ENCODE measurements at places on chromosomes 2 and 18. TPM values are rescaled to one million over a fixed set of nuclear protein-coding genes. Genes with fewer than 3 reads are reported as not detected.
A peak's percentile ranks its signal among the peaks of the same experiment; 100 is the strongest.

- peak; percentile 68 for DNase-seq
Observed at GRCh38 chr2:186949726-186950256, 100.8 kb upstream of the ZSWIM2 start.

LAMA1 gene
- total RNA-seq: 6.4 TPM

GRCh38 chr2:224579411-224579810 is 5.8 kb downstream of the CUL3 start:
- peak; percentile 22 for DNase-seq

DNA sequence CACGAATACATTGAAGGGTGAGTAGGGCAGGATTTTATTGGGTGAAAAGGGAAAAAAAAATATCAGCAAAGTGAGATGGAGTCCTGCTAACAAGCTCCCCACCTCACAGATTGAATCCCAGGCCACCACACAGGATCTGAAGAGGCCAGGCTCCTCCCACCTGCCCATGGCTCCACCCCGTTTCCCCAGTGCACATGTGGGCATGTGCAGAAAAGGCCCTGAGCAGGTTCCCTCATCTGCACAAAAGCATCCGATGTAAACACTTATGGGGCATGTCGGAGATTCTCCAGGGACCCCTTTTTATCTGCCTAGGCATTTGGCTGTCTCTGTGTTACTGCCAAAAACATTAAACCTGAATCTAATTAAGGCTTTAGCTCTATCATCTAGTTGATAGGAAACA is 35.2 kb downstream of the SKA1 start:
- DNase-seq: no peak

Data from muscle of leg (tissue), 16 donors.